Stimulated activated CD8-positive, alpha-beta memory T cell treated with anti-CD3 and anti-CD28 coated beads, Interleukin-15, amount 100 ng/mL, for 24 hours (primary cell): ENCODE measurements at places on chromosomes 11 and 22.

DNA sequence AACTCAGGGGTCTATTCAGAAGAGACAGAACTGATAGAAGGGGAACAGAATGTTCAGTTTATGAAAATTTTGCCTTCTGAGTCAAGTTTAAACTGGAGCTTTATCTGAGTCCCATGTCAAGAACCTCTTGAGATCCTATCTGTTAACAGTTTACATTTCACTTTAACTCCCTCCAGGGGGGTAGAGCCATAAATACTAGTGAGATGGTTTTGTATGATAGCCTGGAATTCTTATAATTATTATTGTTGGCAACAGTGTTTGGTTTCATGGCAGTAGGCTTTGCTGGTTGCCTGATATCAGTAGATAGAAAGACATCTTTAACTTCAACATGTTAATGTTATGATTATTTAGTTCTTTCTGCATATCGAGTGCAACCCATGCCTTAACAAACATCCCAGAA, 498.5 kb downstream of the INSC start:
- DNase-seq = no peak

DNA sequence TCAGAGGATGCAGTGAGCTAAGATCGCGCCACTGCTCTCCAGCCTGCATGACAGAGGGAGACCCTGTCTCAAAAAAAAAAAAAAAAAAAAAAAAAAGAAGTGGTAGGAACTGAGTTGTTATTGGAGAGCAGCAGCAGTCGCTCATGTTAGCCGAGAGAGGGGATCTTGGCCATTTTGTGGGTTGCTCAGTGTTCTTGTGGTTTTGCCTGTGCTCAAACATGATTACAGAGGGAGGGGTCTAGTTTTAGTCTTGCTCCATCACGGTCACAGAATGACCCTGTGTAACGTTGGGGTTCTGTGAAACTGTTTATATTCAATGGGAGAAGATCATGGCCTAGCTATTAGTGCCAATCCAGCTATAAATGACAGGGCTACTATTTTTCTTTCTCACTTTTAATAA, 1.9 kb downstream of the DPAGT1 start:
- DNase-seq = no peak

DNA sequence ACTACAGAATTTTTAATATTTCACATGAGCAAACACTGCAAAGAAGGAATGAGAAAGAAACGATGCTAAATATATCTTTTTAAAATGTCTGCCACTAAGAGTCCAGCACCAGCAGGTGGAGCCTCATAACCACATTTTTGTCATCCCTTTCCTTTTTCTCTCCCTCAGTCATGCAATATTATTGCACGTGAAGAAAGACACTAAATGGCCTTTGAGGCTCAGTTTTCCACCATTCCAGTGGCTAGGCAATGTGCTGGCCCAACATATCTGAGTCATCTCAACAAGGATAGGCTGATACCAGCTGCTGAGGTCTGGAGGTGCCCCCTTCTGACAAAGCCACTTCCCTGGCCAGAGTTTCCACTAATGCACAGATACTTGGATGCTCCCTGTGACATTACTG, 1.8 kb downstream of the ALKBH8 start:
- no peak for DNase-seq

GRCh38 chr11:129937592-129938238, 42.3 kb upstream of the NFRKB start:
- DNase-seq = no peak

DNA sequence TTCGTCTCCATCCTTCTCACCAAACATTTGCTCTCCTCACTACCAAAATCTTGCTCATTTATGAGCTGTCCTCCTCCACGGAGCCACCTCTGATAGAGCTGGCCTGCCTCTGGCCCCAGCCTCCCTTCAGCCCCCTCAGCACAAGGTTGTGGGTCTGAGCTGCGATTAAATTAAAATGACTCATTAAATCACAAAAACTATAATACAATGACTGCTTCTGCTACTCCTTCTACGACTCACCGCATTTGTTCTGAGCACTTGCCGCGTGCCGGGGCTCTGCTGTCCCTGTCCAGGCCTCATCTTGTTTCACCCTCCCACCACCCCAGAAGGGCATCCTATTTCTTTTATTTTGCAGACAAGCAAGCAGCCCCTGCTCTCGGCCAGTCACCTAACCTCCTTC, 49.2 kb upstream of the TIMP3 start:
- no peak for DNase-seq

GRCh38 chr11:13008061-13008435, 1.1 kb upstream of the RASSF10 start:
- no peak for DNase-seq

DNA sequence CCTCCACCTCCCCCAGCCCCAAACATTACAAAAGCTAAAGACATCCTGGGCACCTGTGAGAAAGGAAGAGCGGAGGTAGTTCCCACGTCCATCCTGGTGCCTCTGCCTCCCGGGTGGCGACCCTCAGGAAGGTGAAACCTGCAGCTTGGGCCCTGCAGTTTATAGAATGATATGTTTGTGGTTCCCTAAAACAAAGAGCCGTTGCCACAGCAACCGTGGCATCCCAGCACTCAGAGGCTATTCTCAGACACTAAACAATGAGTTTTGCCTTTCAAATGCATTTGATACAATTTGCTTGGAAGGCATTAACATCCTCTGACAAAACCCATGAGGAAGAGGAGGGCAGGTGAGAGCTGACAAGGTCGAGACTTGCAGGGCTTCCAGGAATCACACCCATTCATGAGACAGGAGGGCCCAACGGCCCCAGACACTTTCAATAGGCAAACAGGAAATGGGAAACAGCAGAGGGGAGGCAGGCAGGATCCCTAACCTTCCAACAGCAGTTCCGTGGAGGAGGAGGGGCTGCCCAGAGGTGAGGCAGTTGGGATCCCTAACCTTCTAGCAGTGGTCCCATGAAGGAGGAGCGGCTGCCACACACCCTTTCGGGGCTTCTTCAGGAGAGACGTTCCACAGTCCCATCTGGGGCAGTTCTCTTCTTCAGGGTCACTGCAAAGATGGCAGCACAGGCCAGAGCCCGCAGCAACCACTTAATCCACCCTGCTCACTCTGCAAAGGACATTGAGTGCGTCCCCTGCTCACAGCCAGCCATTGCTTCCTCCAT, 379.2 kb downstream of the SHANK2 start:
- DNase-seq = no peak

- DNase-seq = no peak
Measured at GRCh38 chr11:35414311-35414710, 5.0 kb downstream of the SLC1A2 start.

DNA sequence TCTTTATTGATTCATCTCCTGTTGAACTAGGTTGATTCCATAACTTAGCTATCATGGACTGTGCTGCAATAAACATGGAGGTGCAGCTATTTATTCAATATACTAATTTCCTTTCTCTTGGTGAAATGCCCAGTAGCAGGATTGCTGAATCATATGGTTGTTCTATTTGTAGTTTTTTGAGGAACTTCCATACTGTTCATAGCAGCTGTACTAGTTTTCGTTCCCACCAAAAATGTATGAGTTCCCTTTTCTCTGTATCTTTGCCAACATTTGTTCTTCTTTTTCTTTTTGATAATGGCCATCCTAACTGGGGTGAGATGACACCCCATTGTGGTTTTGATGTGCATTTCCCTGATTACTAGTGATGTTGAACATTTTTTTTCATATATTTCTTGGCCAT, 87.2 kb upstream of the NAV2 start:
- no peak for DNase-seq

DNA sequence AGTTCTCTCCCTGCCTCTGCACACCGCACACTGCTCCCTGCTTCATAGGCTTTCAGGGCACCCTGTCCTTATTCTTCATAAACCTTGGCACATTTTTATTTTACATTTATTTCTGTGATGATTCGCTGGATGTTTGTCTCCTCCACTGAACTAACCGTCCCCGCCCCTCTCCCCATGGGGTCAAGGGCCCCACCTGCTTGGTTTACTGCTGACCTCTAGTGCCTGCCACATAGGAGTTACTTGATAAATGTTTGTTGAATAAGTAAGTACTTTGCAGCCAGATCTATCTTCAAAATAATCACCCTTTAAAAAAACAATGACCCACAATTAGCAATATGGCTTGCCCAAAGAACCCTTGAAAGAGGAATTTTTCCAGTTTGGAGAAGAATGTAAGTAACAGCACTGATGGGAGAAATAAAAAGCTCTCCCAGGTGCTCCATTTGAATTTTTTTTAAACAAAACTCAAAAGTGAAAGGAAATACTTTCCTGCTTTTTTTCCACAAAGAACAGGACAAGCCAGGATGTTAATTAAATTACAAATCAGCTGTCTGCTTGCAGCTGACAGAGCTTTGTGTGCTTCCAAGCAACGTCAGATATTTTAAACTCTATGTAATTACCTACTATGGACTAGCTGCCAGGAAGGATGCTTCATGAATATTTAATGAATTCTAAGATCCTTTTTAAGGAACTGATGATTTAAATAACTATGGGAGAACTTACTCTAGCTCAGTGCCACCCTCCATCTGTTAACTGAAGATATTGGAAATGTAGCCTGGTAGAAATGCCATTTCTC, 1083.6 kb downstream of the DLG2 start:
- no peak for DNase-seq

GRCh38 chr11:1586699-1587098, 1.6 kb upstream of the KRTAP5-1 start:
- DNase-seq = no peak

GRCh38 chr11:115178705-115179104, 325.5 kb downstream of the CADM1 start:
- no peak for DNase-seq

DNA sequence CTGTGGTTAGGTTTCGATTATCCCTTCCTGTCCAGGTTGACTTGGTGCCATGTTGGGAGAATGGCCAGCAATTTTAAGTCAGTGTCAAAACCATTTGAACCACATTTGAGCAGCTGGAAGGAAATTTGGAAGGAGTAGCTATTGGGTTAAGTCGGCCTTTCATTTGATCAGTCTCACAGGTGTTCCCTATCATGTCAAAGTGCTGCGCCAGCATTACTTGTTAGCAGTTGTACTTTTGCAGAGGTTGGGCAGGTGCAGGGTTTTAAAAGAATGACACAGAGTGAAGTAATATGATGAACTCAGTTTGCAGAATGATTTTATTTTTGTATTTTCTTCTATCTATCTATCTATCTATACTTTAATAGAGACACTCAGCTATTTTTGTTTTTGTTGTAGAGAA, 6.4 kb upstream of the TYMP start:
- no peak for DNase-seq

GRCh38 chr11:113587308-113587739, 112.1 kb upstream of the DRD2 start:
- no peak for DNase-seq

DNA sequence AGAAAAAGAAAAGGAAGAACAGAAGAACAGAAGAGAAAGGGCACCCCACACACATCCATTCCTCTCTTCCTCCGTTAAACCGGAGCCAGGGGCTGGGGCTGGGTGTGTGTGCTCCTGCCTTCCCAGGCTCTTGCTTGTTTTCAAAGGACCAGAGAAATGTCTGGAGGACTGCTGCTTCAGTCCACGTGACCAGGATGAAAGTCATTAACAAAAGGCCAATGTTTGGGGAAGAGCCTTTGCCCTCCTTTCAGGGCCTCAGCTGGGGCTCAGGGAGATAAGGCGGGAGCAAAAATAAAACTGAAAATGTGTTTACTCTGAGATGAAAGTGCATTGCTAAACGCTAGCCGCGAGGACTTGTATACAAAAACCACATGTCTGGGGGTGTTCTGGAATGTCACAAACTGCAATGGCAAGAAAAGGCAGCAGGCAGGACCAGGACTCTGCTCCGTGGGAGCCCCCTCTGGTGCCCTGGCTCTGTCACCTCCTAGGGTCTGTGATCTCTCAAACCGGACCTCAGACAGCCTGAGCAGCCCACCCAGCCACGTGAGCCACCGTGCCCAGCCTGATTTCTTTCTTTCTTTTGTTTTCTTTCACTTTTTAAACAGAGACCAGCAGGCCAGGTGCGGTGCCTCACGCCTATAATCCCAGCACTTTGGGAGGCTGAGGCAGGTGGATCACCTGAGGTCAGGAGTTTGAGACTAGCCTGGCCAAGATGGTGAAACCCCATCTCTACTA, 31.6 kb upstream of the MYH9 start:
- DNase-seq = no peak

DNA sequence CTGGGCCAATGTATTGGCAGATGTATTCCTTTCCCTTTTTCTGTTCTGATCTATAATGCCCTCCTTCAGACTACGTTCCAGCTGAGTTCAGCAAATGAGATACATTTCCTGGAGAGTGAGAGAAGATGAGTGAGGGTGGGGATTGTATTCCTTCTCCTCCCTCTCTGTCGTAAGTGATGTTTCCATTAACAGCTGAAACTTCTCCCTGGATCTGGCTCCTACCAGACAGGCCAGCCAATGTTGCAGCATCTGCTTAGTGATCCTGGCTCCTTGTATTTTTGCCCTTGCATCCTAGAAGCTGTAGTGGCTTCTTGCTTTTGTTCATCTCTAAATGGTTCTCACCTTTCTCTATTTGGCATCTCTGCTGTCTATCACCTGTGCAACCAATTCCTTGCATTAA, 48.2 kb upstream of the MTMR2 start:
- no peak for DNase-seq

DNA sequence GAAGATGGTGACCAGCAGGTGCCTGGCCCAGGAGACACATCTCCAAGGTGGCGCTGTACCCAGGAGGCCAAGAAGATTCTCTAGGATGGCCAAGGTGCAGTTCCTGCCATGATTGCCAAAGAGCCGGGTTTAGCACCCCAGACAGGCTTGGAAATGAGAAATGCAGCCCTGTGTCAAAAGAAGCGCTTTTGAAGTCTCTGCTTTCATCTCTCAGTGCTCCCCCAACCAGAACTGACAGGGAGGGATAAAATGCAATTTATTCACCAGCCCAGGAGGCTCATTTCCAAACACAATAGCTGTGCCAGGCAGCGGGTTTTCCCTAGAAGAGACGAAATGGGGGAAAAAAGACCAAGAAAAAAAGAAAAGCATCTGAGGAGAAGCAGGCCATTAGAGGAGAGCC, 195.9 kb upstream of the NCAM1 start:
- no peak for DNase-seq

GRCh38 chr11:77019976-77020595, 14.1 kb upstream of the B3GNT6 start:
- no peak for DNase-seq

DNA sequence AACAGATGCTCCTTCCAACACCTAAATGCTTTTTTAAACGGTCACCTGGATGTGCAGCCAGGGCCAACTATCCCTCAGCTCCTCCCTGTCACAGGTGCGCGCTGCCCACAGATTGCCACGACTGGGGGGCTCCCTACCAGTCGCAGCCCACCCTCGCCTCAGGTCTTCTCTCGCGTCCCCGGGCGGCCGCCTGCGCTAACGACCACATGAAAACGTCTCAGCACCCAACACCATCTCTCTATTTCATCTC, 469 bp downstream of the ZBED5 start:
- no peak for DNase-seq
